ENCODE measurements at places on chromosomes 1 and 21.
A peak's percentile ranks its signal among the peaks of the same experiment; 100 is the strongest.

DNA sequence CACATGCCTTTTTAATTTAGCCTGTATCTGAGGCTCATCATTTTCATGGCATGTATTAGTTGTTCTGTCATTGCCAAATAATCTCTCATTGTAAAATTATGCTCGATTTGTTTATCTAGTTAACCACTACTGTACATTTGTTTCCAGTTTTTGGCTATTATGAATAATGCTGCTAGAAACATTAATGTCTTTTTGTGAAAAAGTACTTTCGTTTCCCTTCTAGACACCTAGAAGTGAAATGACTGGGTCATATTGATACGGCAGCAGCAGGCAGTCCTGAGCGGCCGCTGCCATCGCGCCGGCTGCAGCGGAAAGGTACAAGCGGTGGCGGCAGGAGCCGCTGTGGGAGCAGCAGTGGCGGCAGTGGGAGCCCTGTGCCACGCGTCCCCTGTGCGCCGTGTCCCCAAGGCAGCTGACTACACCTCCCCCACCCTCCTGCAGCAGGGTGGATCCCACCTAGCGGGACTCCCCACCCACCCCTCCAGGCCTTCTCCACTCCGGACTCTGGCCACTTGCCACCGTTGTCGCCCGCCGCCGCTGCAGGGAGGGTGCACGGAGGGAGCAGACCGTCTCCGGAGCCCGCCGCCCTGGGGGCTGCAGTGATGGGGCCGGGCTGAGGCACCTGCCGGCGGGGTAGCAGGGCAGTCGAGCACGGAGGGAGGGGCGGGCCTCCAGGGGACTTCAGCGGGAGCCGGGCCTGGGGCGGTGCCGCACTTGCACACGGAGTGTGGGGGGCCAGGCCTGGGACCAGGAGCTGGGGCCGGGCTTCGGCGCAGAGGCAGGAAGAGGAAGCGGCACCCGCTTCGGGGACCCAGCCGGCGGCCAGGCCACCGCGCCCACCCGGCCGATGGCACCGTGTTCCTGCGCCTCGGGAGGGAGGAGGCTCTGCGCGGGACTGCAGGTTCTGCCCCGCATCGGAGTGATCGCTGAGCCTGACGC, 66.8 kb upstream of the RGS7 start:
- no peak for DNase-seq

DNA sequence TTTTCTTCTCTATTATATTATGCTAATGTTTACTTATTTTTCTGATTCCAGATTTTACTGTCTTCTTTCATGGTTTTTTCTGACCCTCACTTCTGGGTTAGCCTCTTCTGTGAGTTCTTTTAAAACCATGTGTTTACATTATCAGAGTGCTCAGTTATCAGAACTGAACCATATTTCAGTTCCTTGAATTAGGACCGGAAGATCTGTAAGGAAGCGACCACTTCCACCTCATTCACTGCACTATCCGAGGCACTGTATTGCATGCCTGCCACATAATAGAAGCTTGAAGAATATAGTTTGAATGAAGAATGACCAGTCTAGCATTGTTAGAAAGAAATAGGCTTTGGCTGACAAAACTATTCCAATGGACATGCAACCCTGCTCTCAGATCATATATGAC, 281.0 kb upstream of the DEPDC1 start:
- DNase-seq, result no peak

- no peak for DNase-seq
Observed at GRCh38 chr1:162319493-162320175, 57.0 kb downstream of the SPATA46 start.

GRCh38 chr1:168178227-168178637, 530 bp upstream of the TIPRL start:
- DNase-seq, result no peak

GRCh38 chr1:177219554-177220458, 49.0 kb downstream of the BRINP2 start:
- DNase-seq, result no peak

- DNase-seq, result no peak
Observed at GRCh38 chr1:243316366-243316989, 60.6 kb downstream of the SDCCAG8 start.

- DNase-seq, result no peak
Observed at GRCh38 chr1:101741910-101742309, 254.8 kb downstream of the OLFM3 start.

- peak; percentile 9 for DNase-seq
Observed at GRCh38 chr1:228938537-228938901, 203.2 kb downstream of the RHOU start.

GRCh38 chr1:117981455-117982192, 52.1 kb downstream of the WDR3 start:
- no peak for DNase-seq

GRCh38 chr1:147527941-147528936, 13.1 kb upstream of the BCL9 start:
- DNase-seq, result peak; percentile 15

GRCh38 chr1:58786927-58787245, 3.0 kb upstream of the JUN start:
- no peak for DNase-seq

DNA sequence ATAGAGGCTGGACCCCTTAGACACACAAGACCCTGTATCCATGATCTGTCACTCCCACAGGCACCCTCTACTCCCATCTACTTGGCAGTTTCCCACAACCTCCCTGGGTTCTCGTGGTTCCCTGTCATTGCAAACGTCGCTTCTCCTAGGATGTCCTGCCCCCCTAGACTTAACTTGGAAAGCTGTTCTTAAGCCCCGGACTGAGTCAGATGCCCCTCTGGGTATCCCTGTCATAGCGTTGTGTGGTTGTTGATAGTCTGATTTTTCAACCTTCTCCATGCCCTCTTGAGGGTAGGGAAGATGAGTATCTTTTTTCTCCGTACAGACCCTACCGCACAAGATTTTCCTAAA, 11.8 kb downstream of the RCC1 start:
- DNase-seq, result no peak

DNA sequence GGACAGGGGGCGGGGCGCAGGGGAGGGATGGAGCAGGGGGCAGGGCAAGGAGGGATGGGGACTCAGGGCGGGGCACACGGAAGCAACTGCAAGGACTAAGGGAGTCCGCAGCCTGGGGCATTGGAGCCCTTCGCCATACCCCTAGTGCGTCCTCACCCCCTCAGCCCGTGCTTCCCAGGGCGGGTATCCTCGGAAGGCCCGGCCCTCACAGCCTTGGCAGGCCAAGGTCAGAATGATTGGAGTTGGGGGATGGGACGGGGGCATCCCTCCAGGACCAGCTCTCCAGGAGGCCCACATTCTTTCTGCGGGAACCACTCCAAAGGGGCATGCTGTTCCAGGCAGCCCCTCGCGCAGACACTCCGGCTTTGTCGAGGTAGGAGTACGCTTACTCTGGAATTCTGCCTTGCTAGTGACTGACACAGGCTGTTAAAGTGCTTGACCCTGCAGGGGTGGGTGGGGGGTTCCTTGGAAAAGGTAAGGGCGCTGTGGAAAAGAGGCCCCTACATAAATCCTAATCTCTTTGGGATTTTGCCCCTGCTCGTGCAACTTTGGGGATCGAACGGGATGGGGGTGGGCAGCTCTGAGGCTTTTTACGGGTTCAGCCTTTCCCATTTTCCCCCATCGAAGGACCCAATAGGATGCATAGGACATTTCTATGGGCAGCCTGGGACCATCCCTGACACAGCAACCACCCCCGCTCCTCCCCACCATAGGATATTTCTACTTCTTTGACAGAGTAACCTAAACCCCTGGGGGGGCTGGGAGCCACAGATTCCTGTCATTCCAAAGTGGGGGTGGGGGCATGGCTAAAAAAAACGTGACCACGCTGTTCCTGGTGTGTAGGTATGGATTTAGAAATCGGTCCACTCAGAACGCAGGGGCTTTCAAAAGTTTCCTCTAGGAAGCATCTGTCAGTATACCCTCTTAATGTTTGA, 738 bp upstream of the TRIM11 start:
- DNase-seq, result no peak

DNA sequence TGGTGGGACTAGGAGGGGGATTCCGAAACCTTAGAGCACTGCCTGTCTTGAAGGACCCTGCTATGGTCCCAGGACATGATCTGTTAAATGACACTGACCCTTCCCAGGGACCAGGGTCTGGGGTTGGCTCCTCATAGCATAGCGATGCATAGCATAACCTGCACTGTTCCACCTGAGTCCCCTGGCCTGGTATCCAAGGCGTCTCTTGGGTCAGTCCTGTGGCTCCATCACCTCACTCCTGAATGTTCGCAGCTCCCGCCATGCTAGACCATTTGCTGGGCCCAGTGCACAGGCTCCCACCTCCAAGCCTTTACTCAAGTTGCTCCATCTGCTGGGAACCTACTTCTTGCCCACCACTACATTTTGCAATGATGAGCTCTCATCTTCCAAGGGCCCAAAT, 39.0 kb upstream of the MAGOH start:
- DNase-seq, result no peak
